GM04503 (cell line): ENCODE measurements at places on chromosomes 7 and 10.

DNA sequence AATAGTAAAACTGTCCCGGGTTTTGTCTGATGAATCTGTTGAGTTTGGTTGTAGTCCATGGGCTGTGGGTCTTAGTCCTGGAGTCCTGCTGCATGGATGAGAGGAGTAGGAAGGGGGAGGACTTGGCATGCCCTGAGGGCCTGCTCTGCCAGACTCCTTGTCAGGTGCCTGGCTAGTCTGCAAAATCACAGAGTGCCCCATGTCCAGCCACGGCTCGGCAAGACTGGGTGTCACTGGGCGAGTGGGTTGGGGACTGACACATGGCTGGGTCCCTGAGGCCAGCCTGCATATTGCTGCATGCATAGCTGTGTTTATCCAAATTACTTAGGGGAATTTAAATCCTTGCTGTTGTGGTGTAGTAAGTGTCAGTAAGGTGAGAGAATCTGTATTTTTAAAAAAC lies 9.7 kb downstream of the MINDY4 start:
- DNase-seq, result no peak

- no peak for DNase-seq
Observed at GRCh38 chr7:106911959-106912358, 46.9 kb downstream of the PIK3CG start.

DNA sequence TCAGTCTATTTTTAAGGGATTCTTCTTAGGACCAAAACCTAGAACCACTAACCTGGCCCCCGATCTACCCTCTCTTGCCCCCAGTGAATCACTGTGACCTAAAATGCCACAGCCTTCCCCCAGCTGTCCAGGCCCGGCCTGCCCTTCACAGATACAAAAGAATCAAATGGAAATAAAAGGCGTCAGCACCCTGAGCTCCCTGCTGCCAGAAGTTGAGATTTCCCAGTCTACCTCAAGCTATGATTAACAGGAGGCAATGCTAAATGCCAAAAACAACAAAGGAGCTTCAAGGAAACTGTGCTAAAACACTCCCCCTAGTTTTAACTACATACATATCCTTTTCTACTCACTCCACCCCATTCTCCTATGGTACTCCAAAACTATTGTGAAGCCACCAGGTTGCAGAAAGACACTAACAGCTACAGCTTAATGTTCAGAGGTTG lies 67.8 kb downstream of the GSAP start:
- DNase-seq, result no peak

- DNase-seq, result peak; percentile 21
Observed at GRCh38 chr10:28595613-28596012, 62.7 kb downstream of the WAC start.

DNA sequence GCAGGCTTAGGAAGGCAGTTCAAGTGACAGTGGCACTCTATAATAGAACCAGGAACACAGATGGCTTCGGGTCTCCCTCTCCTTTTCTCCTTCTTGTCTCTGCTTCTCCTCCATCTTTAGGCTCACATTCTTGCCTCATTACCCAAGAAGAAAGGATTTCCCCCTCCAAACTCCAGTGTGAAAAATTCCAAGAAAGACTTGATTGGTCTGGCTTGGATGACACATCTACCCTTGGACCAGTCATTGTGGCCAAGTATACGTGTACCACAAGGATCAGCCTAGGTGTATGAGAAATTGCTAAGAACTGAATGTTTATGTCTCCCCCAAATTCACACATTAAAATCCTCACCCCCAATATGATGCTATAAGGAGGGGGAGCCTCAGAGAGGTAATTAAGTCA lies 53.9 kb downstream of the PRTFDC1 start:
- no peak for DNase-seq

- DNase-seq, result no peak
Observed at GRCh38 chr10:128070721-128071416, 55.4 kb downstream of the MKI67 start.

DNA sequence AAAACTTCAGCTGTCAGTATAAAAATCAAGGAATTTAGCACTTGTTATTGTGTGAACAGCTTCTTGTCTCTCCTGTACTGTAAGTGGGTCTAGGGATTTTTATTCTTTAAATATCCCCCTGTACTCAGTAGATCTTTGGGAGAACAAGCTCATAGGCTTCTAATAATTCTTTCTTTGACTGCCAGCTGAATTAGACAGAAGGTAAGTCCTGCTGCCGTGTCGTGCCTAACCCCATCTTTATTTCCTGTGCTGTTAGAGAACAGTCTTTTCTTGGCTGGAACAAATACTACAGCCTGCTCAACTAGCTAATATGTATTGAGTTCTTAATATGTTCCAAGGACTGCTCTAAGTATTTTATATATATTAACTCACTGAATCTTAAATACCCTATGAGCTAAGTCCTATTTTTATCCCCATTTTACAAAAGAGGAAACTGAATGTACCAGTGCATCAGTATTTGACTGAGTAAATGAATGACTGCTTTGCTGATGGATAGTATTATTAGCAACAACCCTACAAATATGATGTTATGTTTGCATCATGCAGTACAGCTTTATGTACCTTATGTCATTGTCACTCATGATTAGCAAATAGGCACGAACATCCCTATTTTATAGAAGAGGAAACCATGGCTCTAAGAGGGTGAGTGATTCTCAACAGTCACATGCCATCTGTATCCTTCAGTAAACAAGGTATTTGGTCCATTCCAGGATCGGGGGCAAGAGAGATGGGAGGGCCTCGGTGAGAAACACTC lies 5.5 kb upstream of the DUSP5 start:
- no peak for DNase-seq

DNA sequence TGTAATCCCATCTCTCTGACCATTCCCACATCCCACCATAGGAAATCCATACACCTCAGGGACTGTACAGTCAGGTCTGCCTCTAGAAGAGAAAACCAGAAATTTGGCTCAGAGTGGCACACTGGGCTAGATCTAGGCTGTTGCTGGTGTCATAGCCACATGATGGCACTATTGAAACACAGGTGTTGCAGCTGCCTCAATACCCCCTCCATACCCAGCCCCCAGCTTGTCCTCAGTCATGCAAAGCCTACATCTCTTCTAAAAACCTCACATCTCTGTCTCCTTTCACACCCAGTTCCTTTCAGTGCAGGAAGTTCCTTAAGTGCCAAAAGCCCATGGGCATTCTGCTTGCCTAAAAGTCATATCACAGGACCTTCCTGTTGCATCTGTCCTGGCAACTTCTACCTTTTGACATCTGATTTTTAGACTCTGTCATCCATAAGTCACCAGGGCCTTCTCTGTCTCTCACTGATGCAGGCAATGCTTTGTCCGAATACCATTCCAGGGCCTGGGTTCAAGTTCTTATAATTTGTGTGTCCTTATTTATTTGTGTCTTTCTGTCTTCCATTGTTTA lies 27.0 kb upstream of the HIBADH start:
- no peak for DNase-seq

GRCh38 chr10:78381107-78381506 lies 347.4 kb downstream of the RPS24 start:
- no peak for DNase-seq

GRCh38 chr7:51617686-51618085 lies 301.1 kb upstream of the COBL start:
- no peak for DNase-seq

GRCh38 chr7:19519443-19520021 lies 189.3 kb downstream of the POLR1F start:
- no peak for DNase-seq

- no peak for DNase-seq
Observed at GRCh38 chr10:112168733-112169132, 14.8 kb downstream of the GPAM start.

DNA sequence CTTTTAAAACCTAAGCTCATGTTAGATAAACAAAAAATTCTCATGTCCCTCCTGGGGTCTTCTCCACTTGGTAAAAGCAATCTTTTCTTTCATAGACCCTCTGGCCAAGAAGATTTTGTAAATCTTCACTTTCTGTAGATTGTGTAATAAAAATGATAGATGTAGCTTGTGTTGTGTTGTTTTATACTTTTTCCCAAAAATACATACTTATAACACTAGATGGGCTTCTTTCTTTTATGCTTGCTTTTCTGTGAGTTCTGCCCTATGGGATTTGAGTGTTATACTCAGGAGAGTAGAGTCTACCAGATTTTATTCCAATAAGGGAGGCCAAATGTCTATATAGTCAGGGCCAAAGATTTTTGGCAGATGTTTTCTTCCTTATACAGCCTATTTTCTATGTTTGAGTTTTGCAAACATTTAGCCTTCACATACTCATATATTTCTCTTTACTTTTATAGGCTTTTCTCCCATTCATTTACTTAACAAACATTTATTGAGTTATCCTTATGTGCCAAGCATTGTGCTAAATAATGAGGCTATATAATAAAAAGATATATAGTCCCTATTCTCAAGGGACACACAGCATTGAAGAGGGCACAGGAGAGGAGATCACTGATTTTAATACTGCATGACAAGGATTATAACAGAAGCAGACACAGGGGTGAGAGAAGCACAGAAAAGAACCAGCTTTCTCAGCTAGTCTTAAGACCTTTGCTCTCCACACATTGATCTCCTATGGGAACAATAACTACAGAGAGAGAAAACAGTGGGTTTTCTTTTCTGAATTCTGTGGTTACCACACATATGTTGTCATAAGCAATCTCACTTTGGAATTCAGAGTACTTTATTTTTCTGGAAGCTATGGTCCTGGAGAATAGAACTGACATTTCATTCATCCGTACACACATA lies 58.0 kb upstream of the PNLIP start:
- no peak for DNase-seq

DNA sequence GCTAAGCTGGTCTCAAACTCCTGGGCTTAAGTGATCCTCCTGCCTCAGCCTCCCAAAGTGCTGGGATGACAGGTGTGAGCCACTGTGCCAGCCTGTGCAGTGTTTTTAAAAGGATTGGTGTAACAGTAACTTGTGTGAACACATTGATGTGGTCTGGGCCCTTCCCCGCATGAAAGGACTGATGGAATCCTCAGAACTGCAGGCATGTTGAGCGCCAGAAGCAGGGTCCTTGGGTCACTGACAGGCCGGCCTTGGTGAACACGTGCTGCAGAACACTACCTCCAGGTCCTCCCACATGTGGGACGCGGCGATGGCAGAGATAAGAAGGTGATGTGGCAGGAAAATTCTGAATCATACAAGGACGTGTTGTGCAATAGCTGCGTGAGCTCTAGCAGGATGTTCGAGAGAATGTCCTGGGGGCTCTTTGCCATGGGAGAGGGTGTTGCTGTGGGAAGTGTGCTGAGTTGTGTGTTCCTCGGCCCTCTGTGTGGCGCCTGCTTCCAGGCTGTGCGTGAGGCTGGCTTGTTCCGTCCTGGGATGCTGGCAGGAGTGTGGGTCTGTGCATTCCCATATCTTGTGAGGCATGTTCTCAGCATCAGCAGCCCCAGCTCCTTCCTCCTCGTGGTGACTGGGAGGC lies 68.2 kb downstream of the DNAJB6 start:
- DNase-seq, result peak; percentile 73

DNA sequence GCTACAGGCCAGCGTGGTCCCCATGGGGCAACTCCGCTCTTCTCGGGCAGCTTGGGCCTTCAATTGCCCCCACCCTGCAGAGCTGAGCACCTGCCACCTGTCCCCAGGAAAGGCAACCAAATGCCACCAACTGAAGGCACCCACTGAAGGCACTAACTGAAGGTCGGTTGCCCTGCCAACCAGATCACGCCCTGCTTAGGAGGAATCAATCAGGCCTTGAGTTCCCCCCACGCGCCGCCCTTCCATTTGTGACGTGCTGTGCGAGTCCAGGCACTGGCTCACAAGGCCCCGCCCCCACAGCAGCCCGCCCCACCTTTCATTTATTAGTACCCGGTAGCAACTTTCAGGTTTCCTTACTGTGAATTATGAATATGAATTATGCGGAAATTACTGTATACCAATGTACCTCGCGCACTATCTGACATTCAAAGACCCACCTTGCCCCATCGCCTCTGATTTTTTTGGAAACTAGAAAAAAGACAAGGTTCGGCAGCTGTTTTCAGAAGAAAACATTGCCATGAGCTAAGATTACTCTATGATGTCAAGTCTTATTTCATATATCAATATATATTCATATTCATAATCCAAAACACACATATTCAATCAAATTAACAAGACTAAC lies 83.6 kb upstream of the ABI1 start:
- DNase-seq, result no peak

GRCh38 chr10:121339114-121339513 lies 259.1 kb downstream of the FGFR2 start:
- no peak for DNase-seq

DNA sequence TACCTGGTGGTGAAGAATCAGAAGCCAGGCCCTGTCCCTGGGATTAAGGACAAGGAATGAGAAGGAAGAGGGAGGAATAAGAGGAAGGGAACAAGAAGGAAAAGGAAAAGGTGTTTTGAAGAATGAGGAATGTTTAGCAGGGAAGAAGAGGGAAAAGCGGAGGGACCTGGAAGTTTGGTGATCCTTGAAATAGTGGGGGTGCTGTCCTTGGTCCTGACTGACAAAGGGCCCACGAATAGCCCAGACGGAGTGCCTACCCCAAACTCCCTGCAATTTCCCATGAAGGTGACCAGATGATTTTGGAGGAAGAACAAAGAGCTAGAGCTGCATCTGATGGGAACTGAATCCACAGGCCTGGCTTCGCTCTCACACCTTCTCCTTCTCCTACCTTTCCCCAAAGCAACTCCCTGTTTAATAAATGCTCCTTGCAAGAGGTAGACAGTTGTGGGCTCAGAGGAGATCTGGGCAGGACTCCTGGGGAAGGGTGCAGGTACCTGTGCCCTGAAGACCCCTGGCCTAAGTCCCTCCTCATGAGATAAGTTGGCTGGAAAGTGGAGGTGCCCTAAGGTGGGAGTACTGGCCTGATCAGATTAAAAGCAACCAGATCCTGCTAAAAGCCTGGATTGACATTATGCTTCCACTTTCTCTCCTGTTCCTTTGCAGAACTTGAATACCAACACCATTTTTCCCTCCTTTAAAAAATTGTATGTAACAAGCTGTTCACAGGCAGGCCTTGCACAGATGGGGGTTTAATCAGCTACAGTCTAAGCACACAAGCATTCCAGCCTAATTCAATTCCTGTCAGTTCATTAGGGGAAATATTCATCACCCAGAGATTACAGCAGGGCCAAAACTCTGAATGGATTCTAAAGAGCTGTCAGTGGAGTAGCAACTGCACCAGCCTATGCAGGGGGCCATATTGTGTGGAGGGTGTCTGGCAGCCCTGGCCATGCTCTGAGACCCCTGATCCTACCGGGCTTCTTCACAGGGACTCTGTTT lies 19.4 kb downstream of the KAZALD1 start:
- no peak for DNase-seq

GRCh38 chr10:103722632-103723031 lies 132.7 kb downstream of the SH3PXD2A start:
- no peak for DNase-seq
